ENCODE measurements at places on chromosomes 16 and 17.

DNA sequence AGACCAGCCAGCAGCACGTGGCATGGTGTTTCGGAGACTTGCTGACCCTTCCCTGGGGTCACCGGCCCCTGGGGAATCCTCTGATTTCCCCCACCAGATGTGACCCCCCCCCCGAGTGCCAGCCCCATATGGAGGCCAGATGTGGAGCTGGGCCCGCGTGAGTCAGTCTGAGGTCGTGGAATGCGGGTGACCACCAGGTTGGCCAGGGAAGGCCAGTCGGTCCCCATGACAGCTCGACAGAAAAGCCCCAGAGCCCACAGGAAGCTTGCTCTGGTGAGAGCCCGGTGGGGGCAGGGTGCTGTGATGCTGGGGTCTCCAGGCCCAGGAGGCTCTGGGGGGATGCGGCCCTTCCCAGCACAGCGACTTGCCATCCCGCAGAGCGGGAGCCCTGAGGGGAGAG is 209.0 kb downstream of the NTN1 start:
- H3K27ac ChIP-seq = no peak overlapping the region
- no peak for DNase-seq
- no peaks in the 10 kb centered on the region for H3K4me1 ChIP-seq
- no peak overlapping the region for H3K4me3 ChIP-seq

DNA sequence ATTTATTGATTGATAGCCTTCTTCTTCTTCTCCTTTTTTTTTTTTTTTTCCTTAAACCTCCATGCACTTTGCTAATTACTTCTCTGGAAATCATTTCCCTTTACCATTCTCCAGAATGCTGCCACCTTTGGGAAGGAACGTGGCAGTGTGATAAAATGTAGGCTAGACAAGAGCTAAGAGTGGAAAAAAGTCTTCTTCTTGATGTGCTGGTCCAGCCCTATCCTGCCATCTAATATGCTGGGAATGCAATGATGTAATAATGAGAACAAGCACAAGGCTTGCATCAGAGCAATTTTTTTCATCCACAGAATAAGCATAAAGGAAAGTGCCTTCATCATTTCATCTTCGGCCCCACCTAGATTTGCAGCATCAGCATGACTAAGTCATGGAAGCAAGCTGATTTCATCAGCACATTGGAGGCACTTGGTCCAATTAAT is 128.7 kb upstream of the ZFHX3 start:
- H3K27me3 ChIP-seq = peaks cover 8% of the 10 kb centered on the region
- no peak overlapping the region for H3K4me3 ChIP-seq
- no peak overlapping the region for H3K27ac ChIP-seq
- H3K36me3 ChIP-seq = no peaks in the 10 kb centered on the region
- no peak for DNase-seq

DNA sequence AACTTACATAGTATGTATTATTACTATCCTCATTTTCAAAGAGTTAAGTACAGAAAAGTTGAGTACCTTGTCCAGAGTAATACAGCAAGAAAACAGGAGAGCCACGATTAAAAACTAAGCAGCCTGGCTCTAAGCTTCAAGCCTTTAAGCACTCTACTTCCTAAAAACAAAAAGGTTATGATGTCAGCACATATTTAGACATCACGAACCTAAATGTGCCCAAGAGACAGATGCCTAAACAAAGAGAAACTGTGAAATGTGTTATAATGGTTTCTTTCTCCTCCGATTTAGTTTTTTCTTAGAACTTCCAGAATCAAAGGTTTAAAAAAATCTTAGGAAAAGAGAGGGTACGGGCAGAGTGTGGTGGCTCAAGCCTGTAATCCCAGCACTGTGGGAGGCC is 151.0 kb downstream of the VPS53 start:
- H3K27ac ChIP-seq = no peak overlapping the region
- no peak overlapping the region for H3K4me3 ChIP-seq
- no peaks in the 10 kb centered on the region for H3K27me3 ChIP-seq
- DNase-seq = no peak
- H3K4me1 ChIP-seq = peaks cover 4% of the 10 kb centered on the region
- H3K36me3 ChIP-seq = peaks cover 22% of the 10 kb centered on the region

- H3K36me3 ChIP-seq = peaks cover 5% of the 10 kb centered on the region
- H3K4me3 ChIP-seq = no peak overlapping the region
- H3K27ac ChIP-seq = peak overlapping the region; percentile 90
- peaks cover 33% of the 10 kb centered on the region for H3K4me1 ChIP-seq
- no peaks in the 10 kb centered on the region for H3K27me3 ChIP-seq
Observed at GRCh38 chr17:80650331-80650672, 105.7 kb downstream of the RPTOR start.

DNA sequence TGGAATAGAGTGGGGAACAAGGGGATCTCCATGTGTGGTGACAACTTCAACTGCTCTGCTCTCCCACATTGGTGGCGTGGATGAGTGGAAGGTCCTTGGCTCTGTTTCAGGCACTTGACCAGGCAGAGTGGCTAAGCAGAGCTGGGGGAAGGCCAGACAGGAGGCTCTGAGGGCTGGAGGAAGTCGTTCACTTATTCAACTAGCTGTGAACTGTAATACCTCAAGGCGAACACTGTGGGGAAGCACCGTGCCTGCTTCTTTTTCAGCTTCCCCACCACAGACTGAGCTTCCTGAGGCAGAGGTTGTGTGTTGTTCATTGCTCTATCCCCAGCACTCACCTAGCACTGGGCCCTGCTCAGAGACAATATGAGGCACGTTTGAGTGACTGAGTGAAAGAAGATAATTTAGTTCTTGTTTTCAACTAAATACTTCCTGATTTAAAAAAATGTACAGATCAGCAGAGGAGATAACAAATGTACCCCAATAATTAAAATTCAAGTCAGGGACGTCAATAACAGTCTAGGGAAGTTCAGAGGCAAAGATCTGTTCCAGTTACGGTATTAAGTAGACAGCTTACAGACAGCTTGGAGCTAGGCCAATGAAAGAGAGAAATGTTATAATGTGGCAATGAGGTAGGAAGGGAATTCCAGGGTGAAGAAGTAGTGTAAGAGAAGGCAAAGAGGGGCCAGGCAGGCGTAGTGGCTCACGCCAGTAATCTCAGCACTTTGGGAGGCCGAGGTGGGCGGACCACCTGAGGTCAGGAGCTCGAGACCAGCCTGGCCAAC is 34.7 kb downstream of the MYO18A start:
- H3K27me3 ChIP-seq = no peaks in the 10 kb centered on the region
- DNase-seq = peak; percentile 68
- H3K27ac ChIP-seq = no peak overlapping the region
- H3K36me3 ChIP-seq = no peaks in the 10 kb centered on the region
